Naive B cell (primary cell): ENCODE measurements at places on chromosomes 13 and 19.

DNA sequence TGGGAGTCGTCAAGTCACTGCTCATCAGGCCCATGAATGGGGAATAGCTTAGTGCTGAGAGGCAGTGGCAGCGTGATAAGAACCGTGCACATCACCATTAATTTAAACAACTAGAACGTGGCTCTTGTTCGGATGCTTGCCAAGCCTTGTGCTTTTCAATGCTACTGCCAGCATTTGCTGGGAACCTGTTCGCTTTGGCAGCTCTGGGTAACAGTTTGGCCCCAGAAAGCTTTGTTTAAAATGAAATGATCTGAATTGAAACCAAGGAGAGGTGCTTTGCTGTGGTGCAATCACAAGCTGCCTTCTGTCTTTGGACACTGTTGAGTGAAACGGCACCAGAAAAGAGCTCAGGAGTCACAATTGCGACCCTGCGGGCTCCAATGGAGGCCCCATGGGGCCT is 53.5 kb upstream of the OLFM4 start:
- no peak for DNase-seq

DNA sequence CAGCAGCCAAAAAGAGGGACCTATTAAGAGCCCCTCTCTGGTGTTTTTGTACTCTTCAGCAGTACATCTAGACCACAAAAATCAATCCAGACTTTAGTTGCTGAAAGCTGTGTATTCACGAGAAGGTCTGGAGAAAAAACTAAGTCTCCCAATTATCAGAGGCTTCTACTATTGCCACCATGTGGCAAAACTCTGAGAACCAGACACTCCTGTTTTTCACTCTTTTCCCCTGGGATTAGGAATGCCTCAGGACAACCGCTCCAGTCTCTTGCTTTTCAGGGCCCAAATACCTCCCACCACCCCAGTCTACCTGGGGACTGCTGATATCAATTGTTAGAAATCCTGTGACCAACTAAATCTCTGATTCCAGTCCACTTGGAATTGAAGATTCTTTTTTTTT is 30.1 kb upstream of the OBI1 start:
- DNase-seq: no peak

DNA sequence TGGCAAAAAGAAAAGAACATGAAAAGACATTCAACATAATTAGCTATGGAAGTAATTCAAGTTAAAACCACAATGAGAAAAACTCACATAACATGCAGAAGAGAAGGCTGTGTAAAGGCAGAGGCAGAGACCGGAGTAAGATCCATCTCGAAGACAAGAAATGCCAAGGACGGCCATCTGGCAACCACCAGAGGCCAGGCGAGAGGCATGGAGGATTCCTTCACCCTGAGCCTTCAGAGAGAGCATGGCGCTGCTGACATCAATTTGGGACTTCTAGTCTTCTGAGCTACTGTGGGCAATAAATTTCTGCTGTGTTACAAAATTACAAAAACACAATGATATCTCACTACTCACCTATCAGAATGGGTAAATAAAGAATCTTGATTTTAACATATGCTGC is 381.0 kb downstream of the TSHZ3 start:
- DNase-seq: no peak

- no peak for DNase-seq
These were observed 12.2 kb upstream of the HTR2A start for GRCh38 chr13:46909042-46909441.

DNA sequence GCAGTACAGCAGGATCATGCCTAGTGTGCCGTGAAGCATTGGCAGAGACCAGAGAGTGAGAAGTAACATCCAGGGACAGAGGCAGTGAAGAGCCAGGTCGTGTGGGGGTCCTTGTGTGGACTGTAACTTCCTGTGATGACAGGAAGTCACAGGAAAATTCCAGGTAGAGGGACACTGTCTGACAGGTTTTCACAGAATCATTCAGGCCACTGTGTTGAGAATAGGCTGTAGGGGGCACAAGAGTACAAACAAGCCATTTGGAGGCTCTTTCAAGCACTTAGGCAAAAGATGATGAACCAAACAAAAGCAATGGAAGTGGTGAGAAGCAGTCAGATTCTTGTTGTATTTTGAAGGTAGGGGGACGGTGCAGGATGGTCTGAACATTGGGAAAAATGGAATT is 46.4 kb downstream of the N4BP2L1 start:
- DNase-seq: peak; percentile 18

- no peak for DNase-seq
These were observed 98.4 kb downstream of the STK24 start for GRCh38 chr13:98478189-98479129.

GRCh38 chr19:55640577-55641425 is at the start of gene ZNF580:
ZNF580 (plus strand) TSS chr19:55641002; CDS start chr19:55642509, 1,507 bp downstream.
- peak; percentile 38 for DNase-seq

- no peak for DNase-seq
These were observed 24.0 kb upstream of the ACP7 start for GRCh38 chr19:39060171-39060570.

DNA sequence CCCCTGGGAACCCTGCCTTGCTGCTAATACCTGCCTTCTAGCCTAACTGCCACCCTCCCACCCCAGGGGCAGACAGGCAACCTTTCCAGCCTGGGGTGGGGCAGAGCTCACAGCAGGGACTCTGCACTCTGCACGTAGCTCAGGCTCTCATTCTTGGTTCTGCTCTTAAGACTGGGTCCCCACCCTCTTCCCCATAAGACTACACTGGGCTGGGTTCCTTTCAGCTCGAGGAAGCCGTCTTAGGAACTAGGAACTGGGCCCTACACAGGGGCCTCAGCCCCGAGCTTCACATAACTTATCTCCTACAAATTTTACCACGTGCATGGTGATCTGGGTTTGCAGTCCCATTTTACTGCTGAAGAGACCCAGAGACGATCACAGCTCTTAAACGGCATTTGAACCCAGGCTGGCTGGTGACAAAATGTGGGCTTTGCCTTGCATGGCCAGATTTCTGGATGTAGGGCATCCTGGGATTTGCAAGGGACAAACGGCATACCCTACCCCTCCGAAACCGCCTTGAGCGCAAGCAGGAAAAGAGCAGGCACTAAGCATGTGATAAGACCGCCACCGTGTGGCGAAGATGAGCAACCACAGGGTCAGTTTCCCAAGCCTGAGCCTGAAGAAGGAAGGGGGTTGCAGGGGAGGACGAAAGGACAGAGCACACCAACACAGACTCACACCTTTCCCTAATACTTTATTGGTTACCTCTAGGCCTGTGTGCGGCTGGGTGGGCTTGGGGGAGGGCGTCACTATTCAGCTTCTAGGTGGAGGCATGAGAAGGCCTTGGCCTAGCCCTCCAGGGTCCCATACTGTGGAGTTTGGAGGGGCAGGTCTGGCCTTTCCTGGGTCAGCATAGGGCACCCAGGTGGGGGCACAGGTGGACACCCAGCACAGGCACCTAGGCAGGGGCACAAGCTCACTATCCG is 5.1 kb downstream of the JUNB start:
- DNase-seq: peak; percentile 73

DNA sequence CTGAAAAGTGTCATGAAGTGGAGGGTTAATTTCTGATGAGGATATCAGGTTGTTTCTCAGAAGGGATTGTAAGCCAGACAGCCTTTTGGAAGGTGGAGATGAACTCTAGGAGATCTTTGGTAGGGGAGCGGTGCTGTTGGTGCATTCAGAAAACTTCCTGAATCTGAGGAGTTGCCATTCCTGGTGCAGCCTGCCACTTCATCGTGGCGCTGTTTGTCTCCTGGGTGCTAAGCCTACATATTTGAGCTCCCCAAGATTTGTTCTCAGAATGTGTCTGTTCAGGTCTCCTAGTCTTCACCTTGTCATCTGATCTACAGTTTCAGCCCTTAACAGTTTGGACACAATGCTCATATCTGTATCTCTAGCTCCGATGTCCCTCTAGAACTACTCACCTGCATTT is 285.6 kb downstream of the MTUS2 start:
- no peak for DNase-seq

DNA sequence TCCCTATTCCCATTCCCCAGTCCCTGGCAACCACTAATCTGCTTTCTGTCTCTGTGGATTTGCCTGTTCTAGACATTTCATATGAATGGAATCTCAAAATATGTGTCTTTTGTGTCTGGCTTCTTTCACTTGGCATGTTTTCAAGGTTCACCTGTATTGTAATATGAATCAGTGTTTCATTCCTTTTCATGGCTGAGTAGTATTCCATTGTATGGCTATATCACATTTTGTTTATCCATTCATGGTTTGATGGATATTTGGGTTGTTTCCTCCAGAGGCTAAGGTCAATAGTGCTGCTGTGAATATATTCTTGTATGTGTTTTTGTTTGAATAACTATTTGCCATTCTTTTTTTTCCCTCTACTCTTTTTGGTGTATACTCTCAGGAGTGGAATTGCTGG is 24.4 kb downstream of the NCAN start:
- DNase-seq: no peak

GRCh38 chr13:22320991-22321390 is 650.1 kb downstream of the FGF9 start:
- DNase-seq: no peak

- no peak for DNase-seq
These were observed 1.2 kb upstream of the NUMBL start for GRCh38 chr19:40691421-40692211.

DNA sequence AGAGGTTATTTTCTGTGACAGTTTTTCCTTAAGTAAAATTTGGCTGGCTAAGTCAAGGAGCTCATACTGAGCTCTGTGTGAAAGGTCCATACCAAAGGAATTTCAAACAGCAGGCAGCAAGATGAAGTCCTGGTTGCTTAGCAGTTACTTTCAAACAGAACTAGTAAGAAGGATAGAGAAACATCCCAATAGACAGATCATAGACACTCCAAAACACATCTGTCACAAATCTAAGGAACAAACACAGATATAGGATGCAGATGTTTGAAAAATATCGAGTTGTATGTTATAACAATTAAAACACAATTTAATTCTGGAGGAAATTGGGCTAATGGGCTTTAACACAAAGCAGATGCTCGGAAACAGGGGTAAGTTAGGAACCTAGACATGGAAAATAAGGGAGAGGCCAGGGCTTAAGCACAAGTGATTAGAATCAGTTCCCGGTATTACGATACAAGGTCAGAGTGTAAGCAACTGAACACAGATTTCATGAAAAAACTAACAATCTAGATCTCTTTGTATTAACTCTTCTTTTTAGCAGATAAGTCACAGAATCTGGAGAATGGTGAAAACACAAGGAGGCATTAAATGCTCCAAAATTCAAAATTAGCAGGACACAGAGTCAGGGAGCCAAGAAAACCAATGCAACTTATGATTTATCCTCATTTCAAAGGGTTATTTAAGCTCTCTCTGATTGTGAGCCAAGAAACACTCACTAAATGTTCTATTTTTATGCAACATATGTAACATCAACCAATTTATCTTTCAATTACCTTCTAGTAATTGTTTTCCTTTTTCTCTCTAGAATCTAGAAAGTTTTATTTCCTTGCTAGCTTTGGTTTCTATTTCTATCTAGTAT is 1992.9 kb upstream of the PCDH20 start:
- DNase-seq: no peak

DNA sequence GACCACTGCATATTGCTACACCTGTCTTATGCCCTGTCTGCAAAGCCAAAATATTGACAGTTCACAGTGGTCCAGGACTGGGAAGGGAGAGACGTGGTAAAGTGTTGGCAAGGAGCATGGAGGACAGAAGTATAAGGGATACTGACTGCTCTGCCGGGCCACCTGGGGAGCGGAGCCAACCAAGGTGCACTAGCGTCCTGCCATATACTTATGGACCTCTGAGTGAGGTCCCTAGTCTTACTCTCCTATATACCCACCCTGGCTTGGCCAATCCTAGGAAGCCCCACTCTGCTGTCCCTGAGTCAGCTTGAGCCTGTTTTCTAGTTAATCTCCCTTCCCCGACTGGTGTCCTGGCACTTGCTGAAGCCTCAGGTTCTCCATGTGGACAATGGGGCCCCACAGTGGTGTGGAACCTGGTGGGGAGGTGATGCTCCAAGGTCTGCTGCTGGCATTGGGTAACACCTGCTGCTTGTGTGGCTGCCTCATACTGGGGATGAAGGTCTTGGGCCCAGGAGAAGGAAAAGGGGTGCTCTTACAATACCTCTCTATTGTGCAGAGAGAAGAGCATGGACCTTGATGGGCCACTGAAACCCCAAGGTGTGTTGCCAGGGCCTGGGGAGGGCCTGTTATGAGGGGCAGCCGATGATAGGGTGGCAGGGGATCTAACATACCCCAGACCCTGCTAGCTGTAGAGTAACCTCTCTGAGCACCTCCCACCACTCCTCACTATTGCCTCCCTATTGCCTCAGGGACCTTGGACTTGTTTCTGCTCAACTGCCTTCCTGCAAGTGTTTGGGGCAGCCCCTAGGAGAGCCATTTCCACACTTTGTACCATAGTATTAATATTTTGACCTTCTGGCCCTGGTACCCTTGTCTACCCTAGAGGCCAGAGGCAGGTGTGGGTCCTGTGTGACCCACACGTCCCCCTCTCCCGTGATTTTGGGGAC is 6.7 kb upstream of the TRIM28 start:
- no peak for DNase-seq

- DNase-seq: no peak
These were observed 931.6 kb upstream of the MIR17HG start for GRCh38 chr13:90415902-90416301.

DNA sequence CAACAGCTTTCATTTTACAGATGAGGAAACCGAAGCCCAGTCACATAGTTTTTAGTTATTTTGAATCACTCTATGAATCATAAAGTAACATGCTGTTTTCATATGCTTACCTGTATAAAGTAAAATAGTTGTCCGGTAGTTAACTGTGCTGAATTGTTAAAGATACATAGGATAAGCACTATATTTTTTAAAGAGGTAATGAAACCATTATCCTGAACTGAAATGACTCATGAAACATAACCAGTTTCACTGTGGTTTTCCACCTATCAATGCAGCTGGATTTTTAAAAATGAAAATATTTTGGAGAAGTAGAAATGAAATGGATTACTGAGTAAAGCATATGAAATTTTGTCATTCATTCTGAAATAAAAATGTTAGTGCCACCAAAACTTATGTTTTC is 655.0 kb downstream of the OLFM4 start:
- no peak for DNase-seq

GRCh38 chr19:15331419-15332310 is 674 bp downstream of the BRD4 start:
- peak; percentile 67 for DNase-seq

DNA sequence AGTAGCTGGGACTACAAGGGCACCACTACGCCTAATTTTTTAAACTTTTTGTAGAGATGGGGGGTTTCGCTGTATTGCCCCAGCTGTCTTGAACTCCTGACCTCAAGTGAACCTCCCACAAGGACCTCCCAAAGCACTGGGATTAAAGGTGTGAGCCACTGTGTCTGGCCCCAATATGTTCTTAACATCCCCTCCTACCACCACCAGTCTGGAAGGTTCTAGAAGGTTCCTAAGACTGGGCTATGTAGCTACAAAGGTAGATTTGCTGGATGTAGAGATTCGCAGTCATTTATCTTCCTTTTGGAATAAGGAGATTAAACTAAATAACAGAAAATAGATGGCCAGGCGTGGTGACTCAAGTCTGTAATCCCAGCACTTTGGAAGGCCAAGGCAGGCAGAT is 5.3 kb downstream of the HSD17B14 start:
- no peak for DNase-seq

DNA sequence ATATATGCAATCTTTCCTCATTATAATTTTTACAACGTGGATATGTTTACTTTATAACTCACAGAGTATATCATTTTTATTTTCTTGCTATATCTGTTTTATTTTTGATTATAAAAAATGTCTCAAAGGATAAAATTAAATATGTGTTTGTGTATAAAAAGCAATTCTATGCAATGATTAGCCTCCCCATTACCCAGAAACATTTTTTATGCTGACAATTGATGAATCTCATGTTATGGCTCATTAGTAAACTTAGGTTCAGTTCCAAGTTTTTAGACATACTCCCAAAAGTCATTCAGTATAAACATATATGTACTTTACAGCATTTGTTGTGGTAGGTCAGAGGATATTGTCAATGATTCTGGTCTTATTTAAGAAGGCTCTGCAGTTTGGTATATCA is 540.1 kb upstream of the SPRY2 start:
- no peak for DNase-seq
